Renal cortical epithelial cell (primary cell): ENCODE measurements at places on chromosomes 5 and 9. TPM values are rescaled to one million over a fixed set of nuclear protein-coding genes. Genes with fewer than 3 reads are reported as not detected.

GRCh38 chr9:107309271-107309670 lies 26.2 kb downstream of the RAD23B start:
- peak; percentile 46 for DNase-seq

DNA sequence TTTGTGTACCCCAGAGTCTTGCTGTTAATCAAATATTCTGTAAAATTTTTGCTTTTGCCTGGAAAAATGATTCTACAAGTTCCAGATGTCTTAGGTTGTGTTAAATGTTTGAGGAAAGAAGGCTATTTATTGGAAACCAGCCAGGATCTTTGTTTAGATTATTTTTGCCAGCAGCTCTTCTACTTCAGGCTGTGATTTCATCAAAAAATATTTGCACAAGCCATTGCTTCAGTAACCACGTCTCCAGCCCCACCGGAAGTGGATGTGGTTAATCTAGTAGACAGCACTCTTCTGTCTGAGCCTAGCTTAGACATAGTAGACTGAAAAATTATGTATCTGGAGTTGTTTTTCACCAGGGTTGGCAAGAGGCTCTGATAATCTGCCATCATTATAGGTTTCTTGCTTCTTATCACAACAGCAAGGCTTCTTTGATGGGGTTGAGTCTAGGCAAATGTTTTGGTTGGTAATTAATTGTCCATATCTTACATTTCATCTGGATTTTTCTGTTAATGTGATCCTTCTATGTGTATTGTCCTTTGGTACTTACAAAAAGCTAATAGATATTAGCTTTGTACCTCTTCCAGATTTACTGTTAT lies 17.1 kb downstream of the KCTD16 start:
- peak; percentile 89 for DNase-seq

- DNase-seq, result no peak
These were observed 8.7 kb upstream of the IL7R start for GRCh38 chr5:35847961-35848360.

ZBED3 gene
- 0.69 and 13.4 TPM in 2 replicates for total RNA-seq

GRCh38 chr5:176793343-176793699 lies 17.0 kb upstream of the UNC5A start:
- DNase-seq, result no peak

- no peak for DNase-seq
These were observed 356.4 kb upstream of the GRAMD2B start for GRCh38 chr5:126066836-126067235.

GRCh38 chr9:98708103-98708932 lies 417 bp downstream of the GABBR2 start:
- DNase-seq, result no peak

DNA sequence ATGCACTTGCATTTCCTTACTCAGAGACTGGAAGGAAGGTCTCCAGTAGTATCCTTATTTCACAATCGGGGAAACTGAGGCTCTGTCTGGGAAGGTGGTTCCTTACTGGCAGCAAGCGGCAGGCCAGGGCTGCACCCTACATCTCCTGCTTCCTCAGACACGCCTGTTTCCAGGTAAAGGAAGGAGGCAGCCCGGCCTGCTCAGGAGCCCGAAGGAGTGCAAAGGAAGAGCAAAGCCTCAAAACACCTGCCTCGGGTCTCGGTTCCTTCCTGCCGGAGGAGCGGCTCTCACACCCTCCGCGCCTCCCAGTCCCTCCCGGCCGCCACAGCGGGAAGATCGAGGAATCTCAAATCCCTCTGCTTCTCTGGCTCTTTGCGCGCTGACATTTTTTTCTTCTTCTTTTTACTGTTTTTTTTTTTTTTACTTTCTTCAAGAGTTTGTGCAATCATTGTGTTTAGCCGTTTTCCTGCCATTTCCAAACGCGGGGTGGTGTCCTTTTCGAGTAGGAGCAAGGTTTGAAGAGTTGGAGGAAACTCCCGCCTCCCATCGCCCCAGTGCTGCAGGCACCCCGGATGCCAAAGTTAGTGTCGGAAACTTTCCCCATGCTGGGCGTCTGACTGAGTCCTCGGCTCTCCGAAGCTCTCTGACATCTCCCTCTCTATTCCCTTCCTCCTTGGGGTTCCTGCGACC lies 1.0 kb downstream of the GGTA1 start:
- DNase-seq, result peak; percentile 9

DNA sequence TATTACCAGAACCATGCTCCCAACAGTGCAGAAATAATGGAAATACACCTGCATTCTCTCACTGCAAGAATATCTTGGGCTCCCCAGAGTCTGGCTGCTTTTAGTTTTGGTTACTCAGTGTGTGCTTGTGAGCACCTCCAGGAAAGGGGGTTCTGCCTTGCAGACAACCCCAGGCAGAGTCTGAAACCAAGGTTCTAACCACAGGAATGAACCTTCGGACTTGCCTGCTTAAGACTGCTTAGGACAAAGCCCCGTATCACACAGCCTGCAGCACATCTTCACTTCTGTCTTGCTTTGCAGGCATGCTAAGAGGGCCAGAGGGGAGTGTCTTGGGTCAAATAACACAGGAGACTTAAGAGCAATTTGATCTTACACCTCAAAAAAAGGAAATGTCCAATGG lies 94.8 kb upstream of the SPATA31C2 start:
- peak; percentile 29 for DNase-seq

PCDHGB7 gene
- 1.7 and 10.4 TPM in 2 replicates for total RNA-seq

TBC1D9B gene
- total RNA-seq, result 41.8 and 81.0 TPM in 2 replicates

DNA sequence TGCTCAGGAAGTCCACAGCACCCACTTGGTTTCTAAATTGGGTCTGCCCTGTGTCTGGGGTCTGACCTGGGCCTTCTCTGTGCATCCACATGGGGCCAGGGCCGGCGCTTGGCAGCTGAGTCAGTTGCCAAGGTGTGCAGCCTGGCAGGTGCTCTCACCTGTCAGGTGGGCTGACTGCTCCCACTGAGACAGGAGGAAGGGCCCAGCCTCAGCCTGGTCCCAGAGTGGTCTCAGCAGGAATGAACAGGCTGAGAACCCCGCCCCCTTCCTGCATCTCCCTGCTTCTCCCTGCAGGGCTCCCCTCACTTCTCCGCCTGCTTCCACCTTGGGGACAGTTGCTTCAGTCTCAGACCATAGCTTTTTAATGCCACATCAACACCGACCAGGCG lies 60.5 kb downstream of the BARX1 start:
- no peak for DNase-seq

DNA sequence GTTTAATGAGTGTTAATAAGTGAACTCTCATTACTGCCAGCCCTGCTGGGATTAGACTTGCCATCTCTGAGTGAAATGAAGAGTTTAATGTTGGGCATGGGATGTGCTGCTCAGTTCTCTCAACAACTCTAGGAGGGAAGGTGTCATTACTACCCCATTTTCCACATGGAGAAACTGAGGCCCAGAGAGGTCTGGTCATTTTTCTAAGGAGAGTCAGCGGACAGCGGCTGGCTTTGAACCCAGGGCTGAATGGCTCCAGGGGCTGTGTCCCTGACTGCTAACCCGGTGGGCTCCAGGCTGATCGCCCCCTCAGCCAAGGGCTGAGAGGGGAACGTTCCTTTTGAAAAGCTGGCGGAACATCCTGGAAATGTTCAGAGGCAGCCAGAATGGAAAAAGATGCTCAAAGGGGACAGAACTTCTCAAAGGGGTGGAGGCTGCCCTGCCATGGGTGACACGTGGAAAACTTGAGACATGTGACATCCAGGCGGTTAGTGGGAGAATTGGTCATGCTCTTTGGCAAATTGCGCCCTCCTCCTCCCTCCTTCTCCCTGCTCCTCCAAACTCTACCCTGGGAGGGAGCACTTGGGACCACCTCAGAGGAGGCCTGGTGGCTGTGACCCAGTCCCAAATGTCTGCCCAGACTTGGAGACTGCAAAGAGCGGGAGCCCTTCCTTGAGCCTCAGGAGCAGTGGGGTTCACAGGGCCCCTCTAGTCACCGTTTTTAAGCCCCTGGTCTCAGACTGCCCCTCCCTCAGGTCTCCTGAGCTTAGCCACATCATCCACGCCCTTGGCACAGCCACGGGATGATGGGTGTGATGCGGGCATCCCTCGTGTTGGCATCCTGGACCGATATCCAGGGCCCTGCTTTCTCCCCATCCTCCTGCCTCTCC lies 28.7 kb downstream of the DNM1 start:
- DNase-seq, result no peak

PALM2AKAP2 gene
- 1.0 and 20.4 TPM in 2 replicates for total RNA-seq

SCGB3A1 gene
- not detected in 2 replicates for total RNA-seq

PJA2 gene
- total RNA-seq, result 78.7 and 139 TPM in 2 replicates

GRCh38 chr9:120941046-120941770 lies 14.6 kb upstream of the TRAF1 start:
- DNase-seq, result no peak

BARHL1 gene
- not detected in 2 replicates for total RNA-seq

- no peak for DNase-seq
These were observed 25.5 kb downstream of the DAB2IP start for GRCh38 chr9:121676926-121677325.

GRCh38 chr5:32837211-32837610 lies 126.1 kb downstream of the NPR3 start:
- DNase-seq, result no peak

- DNase-seq, result peak; percentile 76
These were observed 140.6 kb downstream of the ERCC6L2 start for GRCh38 chr9:96015876-96016686.

DNA sequence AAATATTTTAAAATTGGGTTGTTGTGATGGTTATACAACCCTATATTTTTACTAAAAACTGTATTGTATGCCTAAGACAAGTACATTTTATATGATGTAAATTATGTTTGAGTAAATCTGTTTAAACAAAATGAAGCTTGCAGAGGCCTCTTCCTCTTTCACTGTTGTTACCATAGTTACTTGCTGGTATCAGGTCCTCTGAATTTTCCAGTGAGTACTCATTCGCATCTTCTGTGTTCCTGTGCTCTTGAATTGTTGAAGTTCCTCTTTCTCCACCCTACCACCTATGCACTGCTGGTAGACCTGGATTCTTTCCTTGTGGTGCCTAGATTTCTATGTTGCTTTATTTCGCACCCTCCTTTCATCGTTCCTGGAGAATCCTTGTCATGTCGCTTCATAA lies 938.5 kb upstream of the ACO1 start:
- no peak for DNase-seq

DNA sequence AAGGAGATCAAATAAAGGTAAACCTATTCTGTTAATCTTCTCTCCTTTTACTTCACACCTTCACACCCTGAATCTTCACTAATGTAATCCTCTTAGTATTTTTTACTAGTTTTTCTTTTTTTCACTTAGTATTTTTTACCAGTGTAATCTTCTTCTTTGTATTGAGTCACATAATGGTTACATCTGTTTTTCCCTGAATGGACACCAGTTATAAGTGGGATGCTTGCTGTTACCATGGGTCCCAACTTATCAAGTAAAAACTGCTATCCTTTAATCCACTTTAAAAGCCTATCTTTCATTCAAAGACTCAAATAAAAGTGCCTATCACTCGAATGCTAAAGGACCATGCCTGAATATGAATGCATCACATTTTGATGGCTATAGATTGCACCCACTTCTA lies 15.1 kb downstream of the ZFAND5 start:
- no peak for DNase-seq

DNA sequence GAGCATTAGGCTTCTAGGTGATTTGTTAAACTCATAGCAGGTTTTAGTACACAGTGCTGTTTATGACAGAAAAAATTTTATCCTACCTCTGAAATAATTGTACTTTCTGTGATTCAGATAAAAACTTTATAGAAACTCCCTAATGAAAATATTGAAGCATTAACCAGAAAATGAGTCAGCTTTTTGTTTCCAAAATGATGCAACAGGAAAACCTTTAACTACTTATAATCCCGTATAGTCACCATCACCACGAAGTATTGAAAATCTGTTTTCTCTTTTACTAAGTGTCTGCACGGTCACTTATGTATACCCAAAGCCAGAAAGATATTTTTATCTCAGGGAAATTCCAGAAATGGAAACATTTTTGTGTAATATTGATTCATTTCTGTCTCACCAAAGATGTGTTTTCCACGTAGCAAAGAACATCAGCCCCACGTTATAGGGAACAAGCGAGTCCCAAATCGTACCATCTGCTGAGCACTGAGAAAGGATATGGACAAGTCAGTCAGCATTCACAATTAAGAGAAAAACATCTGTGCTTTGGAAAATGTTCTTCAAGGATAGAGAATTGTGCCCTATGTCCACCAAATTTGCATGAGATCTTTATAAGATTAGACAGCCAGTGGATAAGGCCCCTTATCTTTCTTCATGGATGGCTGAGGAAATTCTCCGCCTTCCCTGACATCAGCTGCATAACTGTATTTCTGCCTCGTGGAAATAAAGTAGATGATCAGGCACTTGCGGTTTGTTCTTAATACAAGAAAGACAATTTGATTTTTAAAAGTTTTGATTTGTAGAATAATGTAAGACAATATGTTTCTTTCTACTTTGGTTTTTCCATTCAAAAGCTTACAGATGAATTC lies 41.9 kb downstream of the TNFAIP8 start:
- DNase-seq, result peak; percentile 85

GRCh38 chr9:89313842-89314241 lies 2.8 kb downstream of the CKS2 start:
- DNase-seq, result no peak

DNA sequence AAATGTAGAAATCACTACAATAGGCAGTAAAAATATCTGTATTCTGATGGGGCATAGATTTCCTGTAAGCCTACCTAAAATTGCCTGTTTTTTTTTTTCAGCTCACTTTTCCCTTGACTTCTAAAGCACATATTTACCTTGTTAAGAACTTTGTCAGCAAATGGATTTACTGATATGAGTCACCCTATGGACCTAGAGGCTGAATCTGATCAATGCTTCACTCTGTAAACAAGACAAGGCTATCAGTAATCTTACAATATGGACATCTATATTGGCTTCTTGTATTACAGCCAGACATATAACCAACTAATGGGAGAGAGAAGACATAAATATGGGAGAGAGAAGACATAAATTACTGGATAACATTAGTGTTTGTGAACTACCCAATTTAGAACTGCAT lies 792.7 kb upstream of the CHD1 start:
- peak; percentile 1 for DNase-seq

DNA sequence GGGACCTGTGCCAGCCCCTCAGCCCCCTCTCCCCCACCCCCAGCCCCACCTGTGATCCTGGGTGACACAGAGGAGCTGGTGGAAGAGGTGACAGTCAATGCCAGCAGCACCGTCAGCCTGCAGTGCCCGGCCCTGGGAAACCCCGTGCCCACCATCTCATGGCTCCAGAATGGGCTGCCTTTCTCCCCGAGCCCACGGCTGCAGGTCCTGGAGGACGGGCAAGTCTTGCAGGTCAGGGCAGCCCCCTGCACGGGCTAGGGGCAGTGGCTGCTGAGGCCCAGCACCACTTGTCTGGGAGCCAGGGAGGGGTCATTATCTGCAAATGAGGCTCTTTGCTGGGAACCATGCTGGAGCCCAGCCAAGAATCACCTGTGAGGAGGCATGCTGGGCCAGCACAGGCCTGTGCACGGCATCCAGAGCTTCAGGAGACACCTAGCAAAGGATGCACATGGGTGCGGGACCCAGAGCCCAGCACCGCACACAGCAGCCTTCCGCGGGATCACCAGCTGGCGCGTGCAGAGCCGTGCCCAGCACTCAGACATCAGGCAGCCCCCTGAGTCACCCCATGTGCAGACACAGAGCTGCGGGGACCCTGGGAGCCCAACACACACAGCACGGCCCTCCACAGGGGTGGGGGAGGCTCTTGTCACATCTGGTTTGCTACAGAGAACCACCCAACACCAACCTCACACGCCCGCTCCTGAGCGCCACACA lies 62.0 kb upstream of the ASS1 start:
- DNase-seq, result no peak

OR1J2 gene
- not detected in 2 replicates for total RNA-seq

- DNase-seq, result peak; percentile 72
These were observed 1167.6 kb downstream of the CDH12 start for GRCh38 chr5:21685522-21685921.

PRR16 gene
- total RNA-seq, result 0.35 and 0.70 TPM in 2 replicates

KCNMB1 gene
- total RNA-seq, result not detected in 2 replicates
